ENCODE measurements at places on chromosomes 7 and 10. TPM values are rescaled to one million over a fixed set of nuclear protein-coding genes. Genes with fewer than 3 reads are reported as not detected.

Gene NKX2-3
- not detected for total RNA-seq

- DNase-seq = no peak
Observed at GRCh38 chr7:40341836-40342235, 207.0 kb downstream of the SUGCT start.

DNA sequence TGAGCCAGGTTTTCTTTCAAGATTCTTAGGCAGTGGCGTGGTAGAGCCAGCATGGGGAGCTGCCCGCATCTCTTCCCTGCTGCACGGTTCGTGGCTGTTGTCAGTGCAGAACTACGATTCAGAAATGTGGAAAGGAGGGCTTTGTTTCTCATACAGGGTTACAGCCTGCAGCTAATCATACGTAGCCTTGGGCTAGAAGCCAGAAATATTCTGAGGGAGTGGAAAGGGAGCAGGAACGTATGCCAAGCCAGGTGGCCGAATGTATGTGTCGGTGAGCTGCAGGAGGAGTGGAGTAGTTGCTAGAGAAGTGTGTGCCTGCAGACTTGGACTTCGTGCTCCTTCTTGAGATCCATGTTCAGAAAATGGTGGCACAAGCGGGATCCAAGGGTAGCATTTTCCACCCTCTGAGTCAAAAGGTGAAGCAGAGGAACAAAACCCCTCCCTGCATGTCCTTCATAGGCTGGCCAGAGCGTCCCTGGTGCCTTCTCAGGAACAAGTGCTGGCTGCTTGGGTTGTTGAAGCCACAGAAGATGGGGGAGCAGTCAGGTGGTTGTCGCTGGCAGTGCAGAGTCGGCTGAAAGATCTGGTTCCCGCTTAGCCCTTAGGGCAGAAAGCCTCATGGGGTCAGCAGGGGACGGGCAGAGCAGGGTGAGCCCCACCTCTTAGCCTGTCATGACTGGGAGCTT is 40.9 kb downstream of the LANCL2 start:
- DNase-seq = no peak

DNA sequence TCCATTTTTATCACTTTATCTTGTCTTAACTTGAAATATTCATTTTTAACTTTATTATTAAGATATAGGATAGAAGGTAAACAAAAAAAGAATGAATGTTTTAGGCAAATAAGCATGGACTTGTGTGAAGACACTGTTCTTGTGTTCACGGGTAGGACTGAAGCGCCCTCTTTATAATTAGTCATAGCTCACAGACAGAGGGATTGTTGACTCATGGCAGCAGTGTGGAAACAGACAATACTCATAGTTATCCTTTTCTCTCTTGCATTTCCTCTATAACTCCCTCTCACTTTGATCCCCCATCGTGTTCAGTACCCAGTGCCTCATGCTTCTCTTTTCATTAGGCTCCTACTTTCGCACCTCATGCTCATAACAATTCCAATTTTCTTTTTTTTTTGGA is 731.8 kb downstream of the PHTF2 start:
- no peak for DNase-seq

DNA sequence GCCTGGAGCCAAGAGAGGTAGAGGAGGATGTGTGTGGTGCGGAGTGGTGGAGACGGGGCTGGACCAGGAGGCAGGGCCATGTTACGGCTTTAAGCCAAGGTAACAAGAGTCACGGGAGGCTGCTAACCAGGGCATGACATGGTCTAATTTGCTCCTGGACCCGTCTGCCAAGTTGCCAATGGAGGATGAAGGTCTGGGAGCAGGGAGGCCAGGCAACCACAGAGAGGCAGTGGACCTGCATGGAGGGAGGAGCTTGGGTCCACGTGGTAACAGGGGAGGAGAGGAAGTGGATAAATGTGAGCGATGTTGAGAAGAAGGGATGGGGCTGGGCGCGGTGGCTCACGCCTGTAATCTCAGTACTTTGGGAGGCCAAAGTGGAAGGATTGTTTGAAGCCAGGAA is 31.0 kb downstream of the SRRM3 start:
- DNase-seq = peak; percentile 61

- peak; percentile 84 for DNase-seq
Observed at GRCh38 chr10:93068411-93069244, 5.1 kb upstream of the CYP26A1 start.
